GM13976 (cell line): ENCODE measurements at places on chromosomes 2 and 18.

GRCh38 chr18:35478520-35479435, 19.0 kb downstream of the INO80C start:
- DNase-seq = no peak

DNA sequence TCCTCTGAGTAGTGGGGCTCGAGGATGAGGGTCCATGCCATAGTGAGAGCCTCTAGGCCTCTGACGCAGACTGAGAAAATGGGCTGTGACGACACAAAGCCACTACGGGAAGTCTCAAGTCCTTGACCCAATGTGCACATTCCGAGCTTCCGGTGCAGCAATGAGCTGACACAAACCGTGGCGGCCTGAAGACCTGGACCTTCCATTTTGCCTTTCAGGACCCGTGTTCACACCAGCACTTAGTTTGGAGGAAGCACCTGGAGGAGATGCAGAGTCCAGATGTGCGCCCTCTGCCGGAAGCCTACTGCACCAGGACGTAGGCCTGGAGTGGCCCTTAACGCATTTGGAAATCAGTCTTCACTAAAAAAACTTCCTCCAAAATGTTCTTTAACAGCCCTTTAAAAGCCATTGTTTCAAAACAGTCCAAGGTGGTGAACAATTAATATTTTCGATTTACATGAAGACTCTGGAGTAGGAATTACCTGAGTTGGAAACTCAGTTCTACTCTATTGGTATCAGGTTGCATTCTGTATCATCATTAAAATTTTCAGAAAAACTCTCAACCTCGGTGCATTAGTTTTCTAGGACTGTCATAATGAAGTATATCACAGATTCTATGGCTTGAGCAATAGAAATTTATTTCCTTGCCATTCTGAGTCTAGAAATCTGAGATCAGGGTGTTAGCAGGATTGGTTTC, 33.9 kb downstream of the BMP10 start:
- peak; percentile 57 for DNase-seq

DNA sequence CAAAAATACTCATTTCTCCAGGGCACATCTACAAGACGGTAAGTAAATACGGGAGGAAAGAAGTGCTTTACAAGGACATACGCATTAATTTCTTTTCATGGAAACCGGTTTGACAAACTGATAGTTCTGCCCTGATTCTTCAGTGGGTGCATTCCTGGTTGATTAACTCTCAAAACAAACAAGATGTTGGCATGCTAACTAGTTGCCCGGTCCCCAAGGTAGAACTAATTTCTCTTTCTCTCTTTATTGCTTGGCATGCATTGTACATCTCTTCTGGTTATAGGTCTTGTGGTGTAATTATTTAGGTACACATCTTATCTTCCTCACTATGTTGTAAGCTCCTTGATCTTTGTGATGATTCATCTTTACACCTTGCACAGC, 46.9 kb upstream of the SPATS2L start:
- no peak for DNase-seq

GRCh38 chr2:29311458-29311857, 196.2 kb downstream of the CLIP4 start:
- DNase-seq = no peak

GRCh38 chr2:96984300-96984699, 2.1 kb downstream of the FAM178B start:
- DNase-seq = peak; percentile 6

GRCh38 chr18:505483-506122, 5.1 kb upstream of the COLEC12 start:
- DNase-seq = peak; percentile 52

DNA sequence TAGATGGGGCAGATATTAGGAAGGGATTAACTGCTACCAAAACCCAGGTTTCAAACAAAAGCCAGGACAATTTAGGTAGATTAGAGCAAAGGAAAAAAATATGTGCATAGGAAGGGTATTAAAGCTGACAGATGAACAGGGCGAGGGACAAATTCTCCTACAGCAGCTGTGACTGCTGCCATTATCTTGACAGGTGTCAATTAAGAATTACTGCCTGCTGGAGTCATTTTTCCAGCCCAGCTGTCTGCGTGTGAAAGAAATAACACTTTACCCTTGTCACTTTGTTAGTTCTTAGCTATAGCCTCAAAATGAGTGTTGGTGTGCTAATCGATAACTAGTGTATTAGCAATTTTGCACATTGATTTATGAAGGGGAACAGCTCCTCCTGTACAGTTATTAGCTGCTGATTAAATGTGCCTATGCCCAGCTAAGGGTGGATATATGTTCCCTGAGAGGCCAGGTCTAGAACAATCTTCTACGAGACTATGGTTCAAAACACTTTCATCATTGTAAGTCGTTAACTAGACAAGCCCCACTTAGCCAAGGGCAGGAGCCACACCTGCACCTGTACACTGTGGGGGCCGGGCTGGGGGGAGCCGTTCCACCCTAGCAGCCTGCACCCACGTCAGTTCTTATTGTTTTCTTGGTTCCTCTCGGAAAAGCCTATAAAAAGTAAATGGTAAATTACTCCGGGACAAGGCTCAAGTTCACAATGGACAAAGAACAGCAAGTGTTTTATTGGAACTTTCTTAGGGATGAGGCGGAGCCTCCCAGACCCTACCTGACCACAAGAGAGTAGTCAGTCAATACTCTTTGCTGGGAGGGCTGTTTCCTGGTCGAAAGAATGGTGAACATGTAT, 7.7 kb downstream of the TSHZ1 start:
- DNase-seq = no peak

- no peak for DNase-seq
Observed at GRCh38 chr18:7830468-7830867, 263.4 kb downstream of the PTPRM start.

GRCh38 chr18:76937597-76937996, 115.2 kb downstream of the ZNF236 start:
- no peak for DNase-seq

DNA sequence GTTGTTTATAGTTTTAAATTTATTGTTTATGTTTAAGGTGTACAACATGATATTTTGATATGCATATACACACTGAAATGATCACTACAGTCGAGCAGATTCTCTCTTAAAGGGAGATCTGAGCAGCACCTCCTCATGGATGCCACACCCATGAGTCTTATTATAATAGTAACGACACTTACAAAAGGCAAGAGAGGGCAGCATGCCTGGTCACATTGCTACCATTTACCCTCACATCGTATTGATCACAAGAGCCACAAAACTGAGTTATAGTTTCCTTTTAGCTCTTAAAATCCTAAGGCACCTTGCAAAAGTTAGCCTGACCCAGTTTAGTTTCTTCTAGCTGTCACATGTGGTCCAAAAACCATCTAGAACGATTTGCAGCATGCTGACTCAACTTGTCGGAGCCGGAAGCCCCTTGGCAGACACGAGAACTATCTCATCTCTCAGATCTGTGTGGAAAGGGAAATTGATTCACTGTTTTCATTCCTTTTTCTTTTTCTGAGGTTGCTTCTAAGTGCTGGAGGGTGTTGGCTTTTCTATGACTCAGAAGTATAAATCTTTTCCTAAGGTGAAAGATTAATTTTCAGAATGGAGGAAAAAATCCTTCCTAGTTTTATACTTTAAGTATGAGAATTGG, 85.3 kb downstream of the CDC42EP3 start:
- no peak for DNase-seq

GRCh38 chr2:85231952-85232351, 95.8 kb downstream of the TGOLN2 start:
- no peak for DNase-seq

- DNase-seq = no peak
Observed at GRCh38 chr2:109256921-109257320, 127.9 kb downstream of the SH3RF3 start.

- no peak for DNase-seq
Observed at GRCh38 chr2:8666581-8666980, 15.3 kb upstream of the ID2 start.

- DNase-seq = no peak
Observed at GRCh38 chr2:192151853-192152252, 42.9 kb downstream of the TMEFF2 start.

DNA sequence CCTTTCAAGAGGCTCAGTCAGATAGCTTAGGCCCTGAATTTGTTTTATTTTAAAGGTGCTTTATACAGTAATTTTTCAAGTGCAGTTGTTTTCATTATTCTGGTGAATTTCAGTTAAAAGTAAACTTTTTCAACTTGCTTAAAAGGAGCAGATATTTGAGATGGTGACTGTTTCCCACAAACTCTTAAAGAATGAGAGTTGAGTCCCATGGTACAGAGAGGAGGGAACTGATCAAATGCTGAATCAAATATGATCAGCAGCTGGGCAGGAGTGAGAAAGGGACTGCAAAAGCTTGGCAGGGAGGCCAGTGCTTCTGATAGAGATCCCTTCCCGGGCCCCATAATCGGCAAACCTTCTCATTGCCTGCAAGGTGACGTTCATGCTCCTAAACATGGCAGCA, 91.2 kb downstream of the KCNS3 start:
- no peak for DNase-seq

DNA sequence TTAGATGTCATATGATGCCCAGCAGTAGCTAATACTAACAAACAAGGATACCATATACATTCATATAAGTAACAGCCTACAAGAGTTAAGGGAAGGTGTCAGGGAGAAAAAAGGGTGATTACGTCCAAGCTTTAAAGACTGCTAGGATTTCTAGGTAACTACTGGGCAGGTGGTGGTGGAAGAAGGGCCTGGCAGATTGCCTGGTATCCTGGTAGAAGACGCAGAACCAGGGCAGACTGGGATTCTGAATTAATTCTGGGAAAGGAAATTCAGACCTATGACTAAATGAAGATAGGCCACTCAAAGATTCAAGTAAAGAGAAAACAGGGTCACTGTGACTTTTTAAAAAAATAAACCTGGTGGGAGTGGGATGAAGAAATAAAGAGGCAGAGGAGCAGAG, 31.9 kb downstream of the NDUFA10 start:
- DNase-seq = no peak

DNA sequence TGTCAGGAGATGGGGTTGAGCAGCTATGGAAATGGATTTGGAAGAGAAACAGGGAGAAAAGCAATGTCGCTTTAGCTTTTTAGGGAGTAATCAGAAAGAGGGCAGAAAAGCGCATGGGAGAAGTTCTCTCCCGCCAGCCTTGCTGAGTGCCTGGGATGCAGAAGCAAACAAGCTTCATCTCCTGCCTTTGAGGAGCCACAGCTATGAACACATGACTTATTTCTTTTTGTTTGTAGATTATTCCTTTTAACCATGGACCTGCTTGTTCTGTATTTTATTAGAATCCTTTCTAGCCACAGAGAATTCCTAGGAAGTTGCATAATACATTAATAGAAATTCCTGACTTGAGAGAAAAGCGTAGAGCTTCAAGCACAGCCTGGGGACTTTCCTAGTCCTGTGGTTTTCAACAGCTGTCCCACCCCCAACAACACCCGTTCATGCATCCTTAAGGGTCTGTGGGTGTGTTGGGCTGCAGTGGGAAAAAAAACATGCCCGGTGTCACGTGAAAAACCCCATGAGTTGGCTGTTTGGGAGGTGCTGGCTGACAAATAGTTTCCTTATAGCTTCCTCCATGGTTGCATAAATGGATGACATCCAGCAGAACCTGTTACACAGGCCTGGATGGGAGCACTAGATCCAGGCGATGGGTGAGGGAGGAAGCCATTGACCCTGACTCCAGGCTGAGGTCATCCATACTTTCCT, 14.9 kb downstream of the SLC9A4 start:
- no peak for DNase-seq

- no peak for DNase-seq
Observed at GRCh38 chr2:96969321-96969720, 17.1 kb downstream of the FAM178B start.

DNA sequence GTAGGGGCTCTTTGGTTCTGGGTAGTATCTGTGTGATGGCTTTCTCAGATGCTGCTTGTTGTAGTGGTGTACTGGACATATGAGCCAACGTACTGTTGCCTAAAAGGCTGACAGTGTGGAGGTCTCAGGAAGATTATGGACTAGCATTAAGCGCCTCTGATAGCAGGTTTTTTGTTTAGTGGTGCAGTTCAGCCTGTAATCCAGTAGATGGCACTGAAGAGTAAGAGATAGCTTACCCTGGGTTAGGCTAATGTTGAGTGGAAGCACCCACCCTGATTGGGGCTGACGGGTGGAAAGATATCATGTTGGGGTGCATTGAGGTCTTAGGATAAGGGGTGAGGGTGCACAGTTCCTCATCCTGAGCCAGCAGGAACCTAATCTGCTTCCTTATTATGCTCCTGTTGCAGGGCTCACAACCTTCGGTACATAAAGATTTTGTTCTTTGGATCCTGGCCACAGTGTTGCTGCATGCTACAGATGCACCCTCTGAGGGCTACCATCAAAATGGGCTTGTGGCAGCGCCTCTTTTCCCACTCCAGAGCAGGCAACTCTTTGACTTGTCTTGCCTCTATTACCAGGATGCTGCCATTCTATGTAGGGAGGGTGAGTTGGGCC, 79.6 kb downstream of the MSTN start:
- DNase-seq = no peak
